ENCODE measurements at places on chromosomes 6 and 20.
A peak's percentile ranks its signal among the peaks of the same experiment; 100 is the strongest.

- no peak for DNase-seq
Observed at GRCh38 chr6:4295058-4295782, 159.8 kb upstream of the ECI2 start.

DNA sequence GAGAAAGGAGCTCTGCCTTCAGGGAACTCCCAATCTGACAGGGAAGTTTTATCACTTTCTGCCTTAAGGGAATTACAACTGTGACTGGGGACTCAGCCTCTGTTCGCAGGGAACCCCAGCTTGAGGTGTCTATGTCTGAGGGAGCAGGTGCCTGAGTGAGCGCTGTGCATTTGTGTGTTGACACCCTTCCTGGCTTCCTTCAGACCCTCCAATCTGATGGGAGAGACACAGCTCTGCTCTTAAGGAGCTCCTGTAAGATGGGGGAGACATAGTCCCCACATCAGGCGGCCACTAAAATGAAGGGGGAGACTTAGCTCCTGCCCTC, 62.3 kb downstream of the MRPL14 start:
- no peak for DNase-seq

DNA sequence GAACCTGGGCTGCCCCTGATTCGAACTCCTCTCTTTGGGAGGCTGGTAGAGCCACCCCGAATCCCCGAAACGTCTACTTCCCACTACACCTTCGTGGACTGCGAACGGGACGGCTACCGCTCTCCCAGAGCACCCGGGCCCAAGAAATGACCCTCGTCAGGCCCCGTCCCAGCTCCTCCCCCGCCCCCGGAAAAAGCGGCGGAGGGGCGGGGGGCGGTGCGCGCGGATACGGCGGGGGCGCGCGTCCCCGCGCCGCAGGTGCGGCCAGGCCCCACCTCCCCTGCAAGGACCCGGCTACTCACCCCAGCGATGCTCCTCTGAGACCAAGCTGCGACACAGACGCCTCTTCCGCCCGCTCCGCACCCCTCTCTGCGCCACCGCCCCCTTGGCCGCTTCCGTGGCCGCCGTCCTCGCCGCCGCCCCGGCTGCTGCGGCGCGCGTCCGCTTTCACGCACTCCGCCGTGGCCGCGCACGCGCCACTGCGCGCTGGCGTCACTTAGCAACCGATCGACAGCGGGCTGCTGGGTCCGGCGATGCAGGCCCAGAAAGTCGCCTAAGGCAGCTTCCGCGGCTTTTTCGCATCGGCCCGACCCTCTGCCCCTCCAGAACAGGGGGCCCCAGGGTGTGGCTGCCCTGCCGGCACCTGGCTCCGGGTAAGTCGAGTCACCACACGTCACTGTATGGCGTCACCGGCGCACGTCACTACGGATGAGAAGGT, at the start of gene BTBD9:
Gene BTBD9, minus strand, starts transcription at position 432 of the 718 bp plus-strand sequence.
- peak; percentile 88 for DNase-seq

GRCh38 chr6:146040360-146040759, 11.5 kb downstream of the GRM1 start:
- DNase-seq = no peak

- DNase-seq = no peak
Observed at GRCh38 chr6:157410045-157410444, 29.1 kb downstream of the ZDHHC14 start.

- DNase-seq = peak; percentile 1
Observed at GRCh38 chr6:1770435-1770843, 160.7 kb downstream of the FOXC1 start.

- no peak for DNase-seq
Observed at GRCh38 chr20:59633656-59634251, 29.4 kb downstream of the PHACTR3 start.

GRCh38 chr20:16014436-16014835, 558.8 kb downstream of the KIF16B start:
- DNase-seq = no peak

DNA sequence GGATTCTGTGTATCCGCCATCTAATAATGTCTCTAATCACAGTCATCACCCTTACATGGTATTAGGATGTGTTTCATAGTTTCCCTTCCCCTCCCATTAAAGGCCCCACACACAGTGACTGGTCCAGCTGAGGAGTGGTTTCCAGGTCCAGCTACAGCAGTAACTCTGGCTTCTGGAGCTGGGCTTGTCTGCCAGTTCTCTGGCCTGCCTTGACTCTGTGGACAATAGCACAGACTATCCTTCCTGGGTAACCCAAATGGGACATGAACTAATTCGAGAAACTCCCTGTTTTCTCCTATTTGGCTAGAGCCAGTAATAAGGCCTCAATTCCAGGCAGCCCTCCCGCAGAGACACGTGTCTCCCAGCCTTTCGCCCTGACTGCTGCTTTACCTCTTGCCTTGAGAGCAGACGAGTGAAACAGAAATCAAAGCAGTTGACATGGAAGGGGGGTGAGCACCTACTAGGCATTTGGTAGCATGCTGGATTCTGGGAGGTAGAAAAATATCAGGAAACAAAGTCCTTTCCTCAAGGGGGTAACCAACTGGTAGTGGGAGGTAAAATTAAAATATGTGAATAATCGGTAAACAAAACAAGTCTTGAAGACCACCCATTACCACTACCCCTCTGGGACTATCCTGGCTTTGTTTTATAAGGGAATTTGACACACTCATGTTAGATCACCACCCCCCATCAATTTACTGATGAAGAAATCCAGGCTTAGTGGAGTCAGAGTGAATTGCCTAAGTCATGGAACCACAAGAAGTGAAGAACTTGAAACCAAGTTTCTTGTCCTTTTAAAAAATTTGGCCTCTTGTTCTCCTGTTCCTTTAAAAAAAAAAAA, 1.2 kb downstream of the TRAF3IP2 start:
- DNase-seq = no peak

DNA sequence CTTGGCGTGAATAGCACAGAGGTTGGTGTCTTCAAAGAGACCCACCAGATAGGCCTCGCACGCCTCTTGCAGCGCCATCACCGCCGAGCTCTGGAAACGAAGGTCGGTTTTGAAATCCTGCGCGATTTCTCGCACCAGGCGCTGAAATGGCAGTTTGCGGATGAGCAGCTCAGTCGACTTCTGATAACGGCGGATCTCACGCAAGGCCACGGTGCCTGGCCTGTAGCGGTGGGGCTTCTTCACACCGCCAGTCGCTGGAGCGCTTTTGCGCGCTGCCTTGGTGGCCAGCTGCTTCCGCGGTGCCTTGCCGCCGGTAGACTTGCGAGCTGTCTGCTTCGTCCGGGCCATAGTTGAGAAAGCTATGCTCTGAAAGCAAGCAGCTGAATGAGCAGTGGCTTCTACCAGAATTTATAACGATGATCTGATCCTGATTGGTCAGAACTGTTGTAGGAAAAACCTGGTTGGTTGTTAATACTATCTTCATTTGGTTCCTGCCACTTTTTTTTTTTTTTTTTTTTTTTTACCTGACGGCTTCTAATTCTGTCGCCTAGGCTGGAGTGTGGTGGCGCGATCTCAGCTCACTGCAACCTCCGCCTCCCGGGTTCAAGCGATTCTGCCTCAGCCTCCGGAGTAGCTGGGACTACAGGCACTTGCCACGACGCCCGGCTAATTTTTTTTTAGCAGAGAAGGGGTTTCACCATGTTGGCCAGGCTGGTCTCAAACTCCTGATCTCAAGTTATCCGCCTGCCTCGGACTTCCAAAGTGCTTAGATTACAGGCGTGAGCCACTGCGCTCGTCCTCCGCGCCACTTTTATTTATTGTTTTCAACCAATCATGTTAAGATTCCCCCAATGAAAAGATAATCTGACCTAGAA, 21.5 kb downstream of the OR2B2 start:
- DNase-seq = no peak

DNA sequence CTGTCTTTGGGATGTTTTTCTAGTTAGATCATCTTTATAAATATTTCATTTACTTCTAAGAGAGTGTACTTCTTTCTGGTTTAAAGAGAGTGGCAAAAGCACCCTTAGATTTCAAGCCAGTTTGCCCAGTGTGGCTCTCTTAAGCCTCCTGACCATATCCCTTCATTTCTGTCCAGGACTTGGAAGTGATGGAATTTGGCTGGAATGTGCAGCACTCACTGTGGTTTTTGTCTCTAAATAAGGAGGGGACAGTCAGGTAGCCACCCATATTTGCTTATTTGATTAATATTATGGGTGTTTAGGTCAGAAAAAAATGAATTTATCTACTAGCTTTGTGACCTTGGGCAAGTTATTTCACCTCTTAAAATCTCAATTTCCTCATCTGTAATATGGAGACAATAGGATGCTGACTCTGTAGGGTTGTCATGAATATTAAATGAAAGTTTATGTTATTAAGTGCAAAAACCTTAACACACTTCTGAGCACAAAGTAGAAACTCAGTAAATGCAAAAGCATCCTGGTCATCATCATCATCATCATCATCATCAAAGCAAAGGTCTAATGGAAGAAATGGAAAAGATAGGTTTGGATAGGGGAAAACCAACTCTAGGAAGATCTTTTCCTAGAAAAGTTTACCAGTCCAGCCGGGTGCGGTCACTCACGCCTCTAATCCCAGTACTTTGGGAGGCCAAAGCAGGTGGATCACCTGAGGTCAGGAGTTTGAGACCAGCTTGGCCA, 3.1 kb downstream of the CRYBG1 start:
- DNase-seq = no peak

- peak; percentile 2 for DNase-seq
Observed at GRCh38 chr6:8513174-8513573, 77.8 kb upstream of the SLC35B3 start.

DNA sequence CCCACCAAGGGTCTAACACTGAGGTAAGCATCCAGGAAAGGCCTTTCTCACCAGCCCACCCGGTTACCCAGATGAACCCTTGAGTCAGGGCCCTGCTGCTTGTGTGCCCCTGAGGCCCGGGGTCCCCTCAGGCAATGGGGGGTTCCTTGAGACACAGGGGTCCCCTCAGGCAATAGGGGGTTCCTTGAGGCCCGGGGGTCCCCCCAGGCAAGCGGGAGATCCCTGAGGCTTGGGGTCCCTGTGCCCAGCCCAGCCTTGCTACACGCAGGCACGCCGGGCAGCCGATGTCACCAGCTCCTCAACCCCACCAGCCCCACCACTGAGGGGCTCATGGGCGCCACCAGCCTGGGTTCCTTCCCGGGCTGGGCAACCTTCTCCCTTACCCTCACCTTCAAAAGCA, 247.2 kb downstream of the TTLL2 start:
- DNase-seq = no peak

GRCh38 chr6:24718449-24719124, 367 bp downstream of the C6orf62 start:
- DNase-seq = no peak

DNA sequence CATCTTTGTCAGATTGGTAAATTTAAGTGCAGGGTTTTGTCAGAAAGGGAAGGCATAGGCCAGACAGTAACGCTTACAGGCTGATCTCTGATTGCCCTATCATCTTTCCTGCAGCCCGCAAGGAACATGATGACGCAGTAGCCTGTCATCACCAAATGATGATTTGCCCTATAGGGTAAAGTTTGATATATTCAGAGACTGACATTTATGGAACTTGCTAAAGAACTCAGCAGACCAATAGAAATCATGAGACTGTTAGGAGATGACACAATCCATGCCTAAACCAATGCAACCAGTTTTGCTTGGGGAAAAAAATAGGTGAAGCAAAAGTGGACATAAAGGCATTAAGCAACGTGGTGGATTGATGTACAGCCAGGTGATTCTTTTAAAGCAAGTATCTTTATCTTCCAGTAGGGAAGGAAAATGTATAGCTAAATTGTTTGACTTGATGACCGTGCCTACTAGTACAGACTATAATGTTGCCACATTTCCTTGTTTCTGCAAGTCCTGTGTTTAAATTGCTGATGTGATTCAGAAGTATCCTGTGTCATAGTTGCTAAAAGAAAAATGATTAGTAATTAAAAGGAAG, 2.4 kb downstream of the NUS1 start:
- DNase-seq = no peak

- DNase-seq = no peak
Observed at GRCh38 chr6:117138920-117139319, 126.4 kb upstream of the VGLL2 start.

DNA sequence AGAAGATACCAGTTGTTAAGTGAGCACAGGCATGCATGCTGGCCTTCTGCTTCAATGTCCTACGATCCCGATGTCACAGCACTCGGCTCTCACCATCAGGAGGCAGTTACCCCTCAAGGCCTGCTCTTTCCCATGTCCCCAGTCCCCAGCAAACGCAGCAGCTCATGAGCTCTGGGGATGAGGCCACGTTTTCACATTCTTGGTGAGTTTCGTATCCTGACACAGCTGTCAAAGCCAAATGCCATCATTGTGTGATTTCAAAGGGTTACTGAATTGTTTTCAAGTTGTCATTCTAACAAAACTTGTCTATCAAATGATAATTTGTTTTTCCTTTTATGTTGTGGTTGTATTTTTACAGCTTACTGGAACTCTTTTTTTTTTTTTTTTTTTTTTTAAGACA, 226.9 kb upstream of the KCNG1 start:
- no peak for DNase-seq

- no peak for DNase-seq
Observed at GRCh38 chr6:56593801-56594318, 48.8 kb downstream of the DST start.

- DNase-seq = no peak
Observed at GRCh38 chr6:82144007-82144851, 103.3 kb downstream of the IBTK start.

DNA sequence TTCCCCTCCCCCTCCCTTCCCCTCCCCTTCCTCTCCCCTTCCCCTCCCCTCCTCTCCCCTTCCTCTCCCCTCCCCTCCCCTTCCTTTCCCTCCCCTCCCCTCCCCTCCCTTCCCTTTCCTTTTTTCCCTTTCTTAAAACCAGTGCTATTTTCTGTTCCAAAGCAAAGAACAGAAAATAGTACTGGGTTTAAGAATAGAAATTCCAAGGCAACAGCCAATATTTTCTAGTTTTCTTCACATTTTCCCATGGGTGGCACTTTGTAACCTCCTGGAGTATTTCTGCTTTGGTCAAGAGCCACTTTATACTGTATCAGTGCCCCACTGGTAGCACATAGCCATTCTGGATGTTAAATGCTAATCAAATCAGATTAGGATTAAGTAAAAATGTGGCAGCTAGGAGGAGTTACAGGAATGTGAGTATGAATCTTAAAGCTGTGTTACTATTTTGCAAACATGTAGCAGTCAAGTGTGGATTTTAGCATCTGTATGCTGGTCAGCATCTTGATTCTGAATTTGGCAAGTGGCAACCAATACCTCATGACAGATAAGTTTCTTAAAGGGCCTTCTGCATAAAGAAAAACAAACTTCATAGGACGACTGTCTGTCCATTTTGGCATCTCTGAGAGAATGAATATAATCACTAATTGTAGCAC, 126.4 kb downstream of the CEP57L1 start:
- no peak for DNase-seq

DNA sequence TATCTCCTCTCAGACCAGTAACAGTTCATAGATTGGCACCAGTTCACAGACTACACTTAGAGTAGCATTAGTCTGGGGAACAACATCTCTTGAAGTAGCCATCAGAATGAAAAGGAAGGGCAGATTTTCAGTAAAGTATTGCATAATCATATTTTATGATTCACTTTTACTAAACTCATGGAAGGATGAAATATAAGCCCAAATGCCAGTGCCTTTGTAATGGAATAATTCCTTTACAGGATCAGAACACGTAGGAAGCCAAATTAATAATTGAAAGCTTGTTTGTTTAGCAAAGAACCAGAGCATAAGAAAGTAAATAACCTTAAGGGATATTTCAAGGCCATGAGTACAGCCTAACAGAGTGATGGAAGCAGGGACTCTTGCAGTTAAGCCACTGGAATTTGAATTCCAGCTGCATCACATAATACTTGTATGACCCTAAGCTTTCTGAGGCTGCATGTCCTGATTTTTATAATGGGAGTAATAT, 11.4 kb upstream of the LOC128125822 start:
- DNase-seq = no peak

- peak; percentile 85 for DNase-seq
Observed at GRCh38 chr6:47247227-47247797, 62.4 kb downstream of the TNFRSF21 start.

- DNase-seq = peak; percentile 55
Observed at GRCh38 chr20:44020406-44021148, 105.9 kb downstream of the TOX2 start.
